Activated CD4-positive, alpha-beta memory T cell treated with anti-CD3 and anti-CD28 coated beads, Interleukin-2, amount 10 ng/mL, durations not matched to agents 7 days and 5 days (primary cell): ENCODE measurements at places on chromosomes 1 and 21. TPM values are rescaled to one million over a fixed set of nuclear protein-coding genes. Genes with fewer than 3 reads are reported as not detected.

Gene PRR9
- not detected for total RNA-seq

GRCh38 chr1:210412240-210412639 is 83.5 kb downstream of the HHAT start:
- no peaks in the 10 kb centered on the region for H3K36me3 ChIP-seq
- H3K4me3 ChIP-seq: no peak overlapping the region
- H3K27ac ChIP-seq: no peak overlapping the region
- H3K27me3 ChIP-seq: peaks cover 1% of the 10 kb centered on the region
- no peaks in the 10 kb centered on the region for H3K4me1 ChIP-seq

GRCh38 chr1:161440312-161440894 is 64.9 kb upstream of the FCGR2A start:
- peaks cover 18% of the 10 kb centered on the region for H3K4me1 ChIP-seq
- H3K27ac ChIP-seq: peak overlapping the region; percentile 84
- H3K4me3 ChIP-seq: peak overlapping the region; percentile 87

GRCh38 chr1:27773826-27774445 is 917 bp downstream of the STX12 start:
- H3K27ac ChIP-seq: peak overlapping the region; percentile 92
- peak overlapping the region; percentile 94 for H3K4me3 ChIP-seq
- H3K36me3 ChIP-seq: peaks cover 8% of the 10 kb centered on the region
- no peak for DNase-seq

GRCh38 chr1:29269382-29269781 is 33.1 kb downstream of the PTPRU start:
- H3K36me3 ChIP-seq: no peaks in the 10 kb centered on the region
- H3K4me1 ChIP-seq: no peaks in the 10 kb centered on the region
